ENCODE measurements at places on chromosomes 12 and 14.

- no peak for DNase-seq
Observed at GRCh38 chr12:45290216-45290605, 74.3 kb downstream of the ANO6 start.

DNA sequence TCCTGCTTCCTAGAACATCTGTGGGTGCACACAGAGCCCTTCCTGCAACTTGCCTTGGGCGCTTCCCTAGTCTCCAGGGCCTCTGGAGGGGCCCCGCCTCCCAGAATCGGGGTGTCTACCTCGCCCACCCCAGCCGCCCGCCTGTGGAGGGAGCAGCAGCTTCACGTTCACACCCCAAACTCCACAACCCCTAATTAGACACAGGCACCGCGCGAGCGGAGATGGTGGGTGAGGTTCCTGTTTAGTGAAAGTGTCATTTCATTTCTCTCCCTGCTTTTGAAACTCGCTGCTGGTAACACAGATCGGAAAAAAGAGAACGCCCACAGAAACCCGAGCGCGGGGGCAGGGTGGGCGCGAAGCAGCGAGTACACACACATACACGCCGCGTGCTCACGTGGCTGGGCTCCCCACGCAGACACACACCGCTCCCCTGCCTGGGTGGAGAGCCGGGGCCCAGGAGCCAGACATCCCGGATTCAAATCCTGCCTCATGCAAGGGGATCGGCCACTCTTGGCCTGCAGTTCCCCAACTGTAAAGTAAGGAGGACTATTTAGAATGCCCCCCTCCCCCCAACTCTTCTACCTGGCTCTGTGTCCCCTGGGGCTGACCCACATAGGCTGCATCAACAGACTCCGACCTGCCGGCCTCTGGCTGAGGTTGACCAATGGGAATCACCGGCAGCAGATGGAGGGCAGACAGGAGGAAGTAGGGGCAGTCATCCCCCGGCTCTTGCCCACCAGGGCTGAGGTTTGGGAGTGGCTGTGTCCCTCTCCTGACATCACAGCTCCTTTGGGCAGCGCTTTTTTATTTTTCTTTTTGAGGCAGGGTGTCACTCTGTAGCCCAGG, 79.2 kb upstream of the NCOR2 start:
- DNase-seq, result no peak

DNA sequence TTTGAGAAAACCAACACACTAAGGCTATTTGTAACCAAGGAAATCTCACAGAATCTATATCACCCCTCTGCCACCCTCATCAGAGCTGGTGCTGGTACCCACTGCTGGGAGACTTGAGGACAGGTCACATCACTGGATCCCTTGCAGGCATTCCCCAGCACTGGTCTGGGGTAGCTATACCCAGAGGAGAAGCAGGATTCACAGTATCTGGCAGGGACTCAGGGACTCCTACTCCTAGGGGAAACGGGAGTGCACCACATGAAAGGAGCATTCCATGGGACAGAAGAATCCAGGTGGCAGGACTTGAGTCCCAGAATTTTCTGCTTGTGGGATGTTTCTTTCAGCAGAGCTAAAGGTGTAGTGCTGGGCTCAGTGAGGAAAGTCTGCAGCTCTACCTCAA, 223.2 kb downstream of the ADGRD1 start:
- no peak for DNase-seq

- DNase-seq, result no peak
Observed at GRCh38 chr14:42719391-42719790, 1112.7 kb downstream of the LRFN5 start.

DNA sequence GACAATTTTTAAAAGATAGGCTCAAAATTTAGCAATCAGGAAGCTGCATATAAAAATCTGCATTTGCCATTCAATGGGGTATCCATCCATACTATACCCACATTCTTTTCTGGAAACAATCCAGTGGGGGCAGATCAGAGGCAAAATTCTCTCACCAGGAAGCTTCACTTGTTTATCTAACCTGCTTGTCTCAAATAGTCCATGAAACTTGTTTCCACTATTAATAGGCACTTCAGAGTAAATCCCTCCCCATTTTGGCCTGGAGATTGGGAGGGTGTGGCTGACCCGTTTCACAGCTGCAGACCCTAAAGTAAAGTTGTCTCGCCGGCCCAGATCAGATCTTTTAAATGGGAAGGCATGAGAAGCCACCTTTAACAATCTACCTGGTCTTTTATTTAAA, 139.4 kb upstream of the CPNE8 start:
- DNase-seq, result no peak

DNA sequence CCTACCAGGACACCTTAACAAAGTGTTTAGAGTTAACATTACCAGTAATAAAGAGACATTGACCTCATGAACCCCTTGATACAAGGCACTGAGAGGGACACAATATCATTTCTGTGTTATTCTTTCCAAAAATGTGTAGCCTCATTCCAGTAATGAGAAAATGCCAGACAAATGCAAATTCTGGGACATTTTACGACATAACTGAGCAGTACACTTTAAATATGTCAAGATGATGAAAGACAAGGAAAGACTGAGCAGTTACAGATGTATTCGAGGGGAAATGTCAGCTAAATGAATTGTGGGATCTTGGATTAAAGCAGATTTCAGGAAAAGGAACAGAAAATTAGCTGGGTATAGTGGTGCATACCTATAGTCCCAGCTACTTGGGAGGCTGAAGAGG, 255.6 kb downstream of the ERC1 start:
- DNase-seq, result no peak

- no peak for DNase-seq
Observed at GRCh38 chr12:101992091-101992490, 69.7 kb downstream of the WASHC3 start.

DNA sequence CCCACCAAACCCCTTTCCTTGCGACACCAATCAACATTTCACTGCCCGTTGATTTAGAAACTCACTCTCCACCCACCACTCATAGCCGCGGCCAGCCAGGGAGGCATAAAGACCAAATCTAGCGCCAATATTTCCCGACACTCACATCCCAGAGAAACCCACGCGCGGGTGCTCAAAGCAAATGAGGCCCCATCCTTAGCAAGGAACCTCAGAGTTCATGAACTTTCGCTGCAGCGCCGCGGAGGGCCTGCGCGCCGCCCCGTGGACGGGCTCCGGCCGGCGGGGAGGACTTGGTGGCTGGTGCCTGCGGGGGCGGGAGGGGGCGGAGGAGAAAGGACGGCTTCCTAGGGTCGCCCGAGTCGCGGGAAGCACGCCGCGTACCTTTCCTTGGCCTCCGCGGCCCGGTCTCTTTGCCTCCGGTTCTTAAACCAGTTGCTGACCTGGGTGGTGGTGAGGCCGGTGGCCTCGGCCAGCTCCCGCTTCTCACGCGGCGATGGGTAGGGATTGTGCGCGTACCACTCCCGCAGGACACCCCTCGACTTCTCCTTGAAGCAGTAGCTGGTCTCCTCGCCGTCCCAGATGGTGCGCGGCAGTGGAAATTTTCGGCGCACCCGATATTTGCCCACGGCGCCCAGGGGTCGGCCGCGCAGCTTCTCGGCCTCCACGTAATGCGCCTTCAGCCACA, 886 bp downstream of the SIX1 start:
- no peak for DNase-seq

GRCh38 chr12:6250343-6250742, 50.1 kb downstream of the CD9 start:
- no peak for DNase-seq

GRCh38 chr14:93033983-93034670, 81.6 kb downstream of the ITPK1 start:
- no peak for DNase-seq

DNA sequence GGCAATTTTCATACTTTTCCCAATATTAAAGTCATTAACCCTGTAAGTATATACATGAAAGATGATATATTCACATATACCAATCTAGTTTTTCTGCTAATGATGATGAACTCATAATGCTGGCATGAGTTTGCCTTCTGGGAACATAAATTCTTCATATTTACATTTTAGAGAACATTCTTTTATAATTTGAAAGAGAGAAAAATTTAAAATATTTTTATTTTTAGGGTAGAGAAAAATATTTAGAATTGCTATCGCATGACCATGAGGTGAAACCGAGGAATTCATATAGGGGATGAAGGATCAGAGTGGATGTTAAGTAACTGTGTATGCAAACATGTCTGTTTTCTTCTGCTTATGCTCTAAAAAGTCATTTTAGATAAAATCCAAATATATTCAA, 825.3 kb upstream of the FLRT2 start:
- DNase-seq, result no peak

DNA sequence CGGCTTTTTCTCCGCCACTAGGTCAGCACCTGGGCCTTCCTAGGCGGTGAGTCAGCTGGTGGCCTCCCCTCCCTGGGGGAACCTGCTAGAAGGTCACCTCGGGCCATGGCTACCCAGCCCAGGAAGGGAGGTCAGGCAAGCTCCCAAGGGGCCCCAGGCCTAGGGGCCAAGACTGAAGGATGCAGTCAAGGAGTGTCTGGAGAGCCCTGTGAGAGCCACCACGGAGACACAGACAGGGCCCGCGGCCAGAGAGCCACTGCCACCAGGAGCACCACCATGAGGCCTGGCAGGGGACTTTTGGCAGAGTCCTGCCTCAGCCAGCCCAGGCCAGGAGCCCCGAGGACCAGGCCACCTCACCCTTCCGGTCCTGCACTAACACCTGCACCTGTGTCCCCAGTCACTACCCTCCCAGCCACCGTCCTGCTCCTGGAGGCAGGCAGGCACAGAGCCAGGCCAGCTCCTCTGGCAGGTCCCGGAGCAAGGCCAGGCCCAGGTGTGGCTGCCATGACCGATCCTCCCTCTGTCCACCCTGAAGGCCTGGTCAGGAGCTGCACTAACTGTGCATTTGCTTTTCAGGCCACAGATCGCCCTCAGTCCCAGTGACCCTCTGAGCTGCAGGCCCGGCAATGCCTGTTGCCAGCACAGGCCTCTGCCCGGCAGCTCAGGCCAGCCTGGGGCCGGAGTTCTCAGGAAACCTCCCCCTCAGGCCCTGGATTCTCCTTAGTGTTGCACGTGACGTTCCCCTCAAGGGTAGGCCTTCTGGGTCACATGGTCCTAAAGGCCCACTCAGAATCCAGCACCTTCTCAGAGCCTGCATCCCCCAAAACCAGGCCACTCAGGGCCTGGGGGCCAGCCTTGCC, 6.9 kb downstream of the PHETA1 start:
- no peak for DNase-seq

- DNase-seq, result no peak
Observed at GRCh38 chr14:105529569-105530284, 3.3 kb downstream of the TMEM121 start.

- no peak for DNase-seq
Observed at GRCh38 chr12:26557326-26557725, 275.7 kb downstream of the ITPR2 start.

DNA sequence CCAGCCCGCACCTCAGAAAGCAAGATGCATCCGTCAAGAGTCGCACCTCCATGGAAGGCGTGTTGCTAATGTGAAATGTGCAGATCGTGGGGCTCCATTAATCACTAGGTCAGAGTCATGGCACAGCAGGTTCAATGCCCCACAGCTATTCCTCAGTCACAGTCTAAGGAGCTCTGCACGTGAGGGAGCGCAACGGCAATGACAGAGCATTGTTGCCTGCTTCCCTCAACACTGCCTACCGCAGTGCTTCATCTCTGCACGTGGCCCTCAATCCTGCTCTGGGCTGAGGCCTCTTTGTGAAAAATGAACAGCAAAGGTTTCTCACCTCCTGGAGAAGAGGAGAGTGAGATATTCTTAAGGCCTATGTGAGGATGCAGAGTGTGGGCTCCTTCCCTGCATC, 995.2 kb upstream of the TMEM132C start:
- no peak for DNase-seq

DNA sequence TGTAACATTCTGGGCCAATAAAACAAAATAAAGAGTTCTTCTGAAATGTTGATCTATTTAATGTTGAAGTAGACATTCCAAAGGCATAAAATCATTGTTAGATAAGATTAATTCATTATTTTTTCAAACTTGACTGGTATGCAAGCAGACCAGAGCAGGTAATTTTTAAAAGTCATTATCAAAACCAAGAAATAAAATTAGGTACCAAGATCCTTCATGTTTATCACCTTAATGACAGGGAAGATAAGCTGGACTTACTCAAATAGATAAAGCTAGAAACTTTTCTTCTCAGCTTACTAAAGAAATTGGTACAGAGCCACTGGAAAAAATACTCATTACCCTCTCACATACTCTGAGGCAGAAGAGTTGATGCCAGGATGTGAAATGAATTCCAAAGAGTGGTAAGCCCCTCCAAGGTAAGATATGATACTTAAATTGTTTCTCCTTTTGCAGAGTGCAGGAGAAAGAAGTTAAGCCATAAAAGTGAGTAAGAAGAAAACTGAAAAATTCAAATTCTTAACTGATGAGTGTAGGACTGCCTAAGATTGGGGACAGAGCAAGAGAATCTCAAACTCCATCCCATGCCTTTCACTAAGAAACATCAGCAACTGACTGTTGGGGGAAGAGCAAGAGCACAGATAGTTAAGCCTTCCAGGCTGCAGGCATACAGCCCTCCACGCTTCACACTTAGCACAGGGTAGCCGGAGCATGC, 111.9 kb downstream of the SLC41A2 start:
- no peak for DNase-seq

GRCh38 chr14:34623506-34623905, 6.4 kb downstream of the SNX6 start:
- no peak for DNase-seq

DNA sequence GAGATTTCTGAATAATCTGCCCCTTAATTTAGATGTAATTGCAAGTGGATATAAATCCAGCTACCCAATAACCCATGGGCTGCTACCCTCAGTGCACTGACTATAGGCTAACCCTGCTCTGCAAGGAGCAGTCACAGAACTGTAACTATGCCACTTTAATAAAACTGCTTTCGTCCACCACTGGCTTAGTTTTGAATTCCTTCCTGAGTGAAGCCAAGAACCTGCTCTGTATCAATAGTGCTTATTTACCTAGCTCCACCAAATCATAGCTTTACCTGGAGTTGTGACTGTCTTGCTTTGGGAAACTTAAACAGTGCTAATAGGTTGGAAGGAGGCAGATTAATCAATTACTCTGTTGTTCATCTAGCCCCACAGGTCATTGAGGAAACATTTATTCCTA, 1524.4 kb upstream of the SEL1L start:
- no peak for DNase-seq

DNA sequence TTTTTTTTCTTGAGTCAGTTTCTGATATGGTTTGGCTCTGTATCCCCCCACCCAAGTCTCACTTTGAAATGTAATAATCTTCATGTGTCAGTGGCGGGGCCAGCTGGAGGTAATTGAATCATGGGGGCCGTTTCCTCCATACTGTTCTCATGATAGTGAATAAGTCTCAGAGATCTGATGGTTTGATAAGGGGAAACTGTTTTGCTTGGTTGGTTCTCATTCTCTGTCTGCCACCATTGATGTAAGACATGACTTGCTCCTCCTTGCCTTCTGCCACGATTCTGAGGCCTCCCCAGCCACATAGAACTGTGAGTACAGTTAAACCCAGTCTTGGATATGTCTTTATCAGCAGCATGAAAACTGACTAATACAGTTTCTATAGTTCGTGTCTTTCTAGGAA, 42.9 kb downstream of the WNK1 start:
- no peak for DNase-seq
